ENCODE measurements at places on chromosomes 1 and 21.

GRCh38 chr1:36656271-36656670, 173.6 kb upstream of the CSF3R start:
- no peak for DNase-seq

- DNase-seq = no peak
Observed at GRCh38 chr21:27759091-27759659, 792.3 kb upstream of the ADAMTS5 start.

DNA sequence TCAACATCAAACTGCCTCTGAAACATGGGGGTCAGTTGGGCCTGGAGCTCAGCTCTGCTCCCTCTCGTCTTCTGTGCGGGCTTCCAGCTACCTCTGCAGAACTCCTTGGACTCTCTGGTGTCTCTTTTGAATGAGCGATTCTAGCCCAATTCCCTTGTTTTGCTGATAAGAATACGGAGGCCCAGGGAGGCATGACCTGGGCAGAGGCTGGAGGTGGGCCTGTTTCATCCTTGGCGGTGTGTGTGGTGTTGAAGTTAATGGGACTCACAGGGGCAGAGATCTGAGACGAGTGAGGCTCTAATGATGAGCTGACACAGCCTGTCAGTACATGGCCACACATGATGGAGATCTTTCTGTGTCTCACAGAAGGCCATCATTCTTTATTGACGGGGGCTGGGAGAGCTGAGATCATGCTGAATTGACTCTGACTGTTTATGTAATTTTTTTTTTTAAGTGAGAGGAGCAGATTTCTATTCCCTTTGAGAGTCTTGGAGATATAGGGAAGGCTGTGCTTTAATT, 134.5 kb downstream of the URB2 start:
- DNase-seq = no peak

DNA sequence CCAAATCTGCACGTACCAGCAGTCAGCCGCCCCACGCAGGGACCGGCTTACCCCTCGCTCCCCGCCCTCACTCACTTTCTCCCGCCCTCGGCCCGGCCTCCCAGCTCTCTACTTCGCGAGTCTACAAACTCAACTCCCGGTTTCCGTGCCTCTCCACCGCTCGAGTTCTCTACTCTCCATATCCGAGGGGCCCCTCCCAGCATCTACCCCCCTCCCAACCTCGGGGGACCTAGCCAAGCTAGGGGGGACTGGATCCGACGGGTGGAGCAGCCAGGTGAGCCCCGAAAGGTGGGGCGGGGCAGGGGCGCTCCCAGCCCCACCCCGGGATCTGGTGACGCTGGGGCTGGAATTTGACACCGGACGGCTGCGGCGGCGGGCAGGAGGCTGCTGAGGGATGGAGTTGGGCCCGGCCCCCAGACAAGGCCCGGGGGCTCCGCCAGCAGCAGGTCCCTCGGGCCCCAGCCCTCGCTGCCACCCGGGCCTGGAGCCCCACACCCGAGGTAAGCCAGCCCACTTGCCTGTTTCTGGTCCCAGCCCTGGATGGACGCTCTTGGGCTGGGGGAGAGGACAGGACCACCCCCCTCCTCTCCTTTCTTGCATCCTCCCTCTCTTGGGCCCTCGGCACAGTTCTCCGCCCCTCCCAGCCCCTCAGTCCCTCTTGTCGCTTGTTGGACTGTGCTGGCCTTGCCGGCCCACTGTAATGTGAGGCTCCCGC, at the start of gene ARTN:
Gene ARTN, plus strand, starts transcription at position 416 of the 715 bp plus-strand sequence. CDS start 1,856 bp downstream, outside the sequence.
- no peak for DNase-seq

- DNase-seq = no peak
Observed at GRCh38 chr1:118989006-118989815, 1.1 kb upstream of the TBX15 start.

DNA sequence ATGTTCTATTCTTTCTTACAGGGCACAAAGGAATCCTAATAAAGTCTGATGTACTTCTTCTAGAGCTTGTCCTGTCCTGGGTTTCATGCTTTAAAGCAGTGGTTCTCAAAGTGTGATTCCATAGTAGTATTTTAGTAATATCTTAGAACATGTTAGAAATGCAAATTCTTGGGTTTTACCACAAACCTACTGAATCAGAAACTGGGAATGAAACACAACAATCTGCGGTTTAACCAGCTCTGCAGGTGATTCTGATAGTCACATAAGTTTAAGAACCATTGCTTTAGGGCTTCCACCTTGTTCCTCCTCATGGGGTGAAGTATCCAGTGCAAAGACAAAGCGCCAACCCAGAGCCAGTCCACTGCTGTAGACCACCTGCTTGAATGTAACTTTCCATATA, 41.1 kb downstream of the NGF start:
- DNase-seq = no peak

- DNase-seq = no peak
Observed at GRCh38 chr1:241639623-241640148, 483 bp downstream of the CHML start.

GRCh38 chr1:113943028-113943811, 14.1 kb downstream of the HIPK1 start:
- no peak for DNase-seq

All from NCI-H2081 treated with DMSO at 0.1 percent for 48 hours (cell line).